SIG-M5 (cell line): ENCODE measurements at places on chromosomes 11 and 22.

DNA sequence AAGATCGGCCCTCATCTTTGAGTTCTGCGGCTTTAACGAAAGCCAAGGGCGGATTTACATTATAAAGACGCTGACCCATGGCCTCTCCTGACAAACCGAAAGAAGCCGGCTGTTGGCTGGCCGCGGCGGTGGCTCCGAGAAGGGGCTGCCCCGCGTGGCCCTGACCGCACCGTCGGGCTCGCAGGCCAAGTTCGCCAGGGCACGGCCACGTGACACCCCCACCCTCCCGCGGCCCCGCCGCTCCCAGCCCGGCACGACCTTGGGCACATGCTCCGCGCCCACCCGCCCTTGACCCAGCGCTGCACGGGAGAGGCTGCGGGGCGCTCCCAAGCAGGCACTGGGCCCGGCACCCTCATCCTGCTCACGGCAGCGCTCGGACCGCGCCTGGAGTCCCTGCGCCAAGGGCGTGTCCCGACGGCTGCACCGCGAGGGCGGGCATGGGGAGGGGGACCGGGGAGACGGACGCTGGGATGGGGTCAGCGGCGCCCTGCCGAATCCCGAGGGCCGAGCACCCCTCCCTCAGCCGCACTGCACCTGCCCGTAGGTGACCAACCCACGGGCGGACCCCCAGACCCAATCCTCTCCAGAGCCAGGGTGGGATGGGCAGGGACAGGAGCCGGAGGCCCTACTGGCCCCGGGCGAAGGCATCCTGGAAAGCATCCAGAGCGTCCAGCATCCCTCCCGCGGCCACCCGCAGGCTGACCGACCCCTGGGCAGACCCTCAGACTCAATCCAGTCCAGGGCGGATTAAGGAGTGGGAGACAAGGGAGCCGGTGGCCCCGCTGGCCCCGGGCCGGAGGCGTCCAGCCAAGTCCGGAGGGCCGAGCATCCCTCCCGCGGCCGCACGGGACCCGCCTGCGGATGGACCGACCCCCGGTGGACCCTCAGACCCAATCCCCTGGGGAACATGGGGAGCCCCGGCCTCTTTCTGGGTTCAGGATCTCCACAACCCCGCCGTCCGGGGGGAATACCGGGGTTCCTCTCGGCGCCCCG lies 759 bp downstream of the CPT1A start:
- no peak for DNase-seq

DNA sequence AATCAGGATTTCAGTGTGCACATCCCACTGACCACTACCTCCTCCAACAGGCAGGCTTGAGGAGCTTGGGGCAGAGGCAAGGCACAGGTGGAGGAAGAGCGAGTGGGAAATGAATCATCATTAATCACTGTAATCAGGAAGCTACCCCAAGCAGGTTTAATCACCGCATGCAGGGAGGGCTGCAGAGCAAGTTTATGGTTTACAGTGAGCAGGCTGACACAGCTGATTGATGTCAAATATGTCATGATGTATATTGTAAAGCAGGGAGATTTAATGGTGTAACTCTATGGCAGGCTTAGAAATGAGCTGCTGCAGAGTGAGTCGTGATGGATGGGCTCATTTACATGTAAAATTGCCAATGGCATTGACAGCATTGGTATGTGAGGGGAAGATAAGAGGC lies 441.0 kb downstream of the NTM start:
- DNase-seq = no peak

DNA sequence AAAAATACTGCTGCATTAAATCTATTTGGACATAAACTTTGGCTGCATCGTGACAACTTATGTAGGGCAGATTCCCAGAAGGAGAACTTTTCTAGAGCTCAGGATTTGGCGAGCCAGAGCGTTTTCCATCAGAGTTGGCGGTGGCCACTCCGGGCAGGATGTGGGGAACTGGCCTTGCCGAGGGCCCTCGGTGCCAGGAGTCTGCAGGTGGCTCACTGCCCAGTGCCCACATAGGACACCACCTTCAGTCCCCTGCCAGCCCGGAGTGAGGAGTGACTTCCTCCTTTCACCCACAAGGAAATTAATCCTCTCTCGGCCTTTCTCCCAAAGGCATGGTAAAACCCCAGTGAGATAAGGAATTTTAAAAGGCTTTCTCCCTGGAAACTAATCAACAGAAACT lies 1.6 kb upstream of the LGALS2 start:
- DNase-seq = no peak

- no peak for DNase-seq
Observed at GRCh38 chr22:39956932-39957664, 3.1 kb upstream of the TMA7B start.

GRCh38 chr22:48263431-48263765 lies 1500.9 kb downstream of the TBC1D22A start:
- DNase-seq = no peak

GRCh38 chr11:83655976-83656375 lies 369.8 kb upstream of the CCDC90B start:
- DNase-seq = no peak

DNA sequence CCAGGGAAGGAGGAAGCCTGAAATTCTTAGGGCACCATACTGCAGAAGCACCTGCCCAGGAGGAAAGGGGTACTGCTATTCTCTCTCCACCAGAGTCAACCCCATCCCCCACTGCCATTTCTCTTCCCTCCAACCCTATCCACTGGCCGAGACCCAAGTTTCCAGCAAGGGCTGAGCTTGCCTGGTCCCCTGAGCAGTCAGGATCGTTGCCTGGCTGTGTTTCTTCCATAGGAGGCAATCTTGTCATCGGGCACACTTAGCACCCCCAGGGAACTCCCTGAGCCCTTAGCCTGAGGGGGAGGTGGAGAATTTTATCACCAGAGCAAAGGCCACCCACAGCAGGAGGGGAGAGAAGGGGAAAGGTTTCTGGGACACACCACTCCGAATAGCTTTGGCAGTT lies 115.8 kb upstream of the NECTIN1 start:
- DNase-seq = no peak

DNA sequence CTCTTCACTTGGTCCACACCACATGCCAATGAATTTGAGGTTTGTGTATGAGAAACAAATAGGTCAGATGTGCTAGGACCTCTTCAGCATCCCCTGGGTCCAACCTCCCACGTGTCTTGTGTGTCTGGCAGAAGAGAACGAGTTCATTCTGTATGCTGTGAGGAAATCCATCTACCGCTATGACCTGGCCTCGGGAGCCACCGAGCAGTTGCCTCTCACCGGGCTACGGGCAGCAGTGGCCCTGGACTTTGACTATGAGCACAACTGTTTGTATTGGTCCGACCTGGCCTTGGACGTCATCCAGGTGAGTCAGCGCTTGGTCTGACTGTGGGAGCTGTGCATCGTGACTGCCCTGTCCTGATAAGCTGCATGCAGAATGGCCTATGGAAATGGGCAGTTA lies 101.0 kb upstream of the SORL1-AS1 start:
- no peak for DNase-seq

DNA sequence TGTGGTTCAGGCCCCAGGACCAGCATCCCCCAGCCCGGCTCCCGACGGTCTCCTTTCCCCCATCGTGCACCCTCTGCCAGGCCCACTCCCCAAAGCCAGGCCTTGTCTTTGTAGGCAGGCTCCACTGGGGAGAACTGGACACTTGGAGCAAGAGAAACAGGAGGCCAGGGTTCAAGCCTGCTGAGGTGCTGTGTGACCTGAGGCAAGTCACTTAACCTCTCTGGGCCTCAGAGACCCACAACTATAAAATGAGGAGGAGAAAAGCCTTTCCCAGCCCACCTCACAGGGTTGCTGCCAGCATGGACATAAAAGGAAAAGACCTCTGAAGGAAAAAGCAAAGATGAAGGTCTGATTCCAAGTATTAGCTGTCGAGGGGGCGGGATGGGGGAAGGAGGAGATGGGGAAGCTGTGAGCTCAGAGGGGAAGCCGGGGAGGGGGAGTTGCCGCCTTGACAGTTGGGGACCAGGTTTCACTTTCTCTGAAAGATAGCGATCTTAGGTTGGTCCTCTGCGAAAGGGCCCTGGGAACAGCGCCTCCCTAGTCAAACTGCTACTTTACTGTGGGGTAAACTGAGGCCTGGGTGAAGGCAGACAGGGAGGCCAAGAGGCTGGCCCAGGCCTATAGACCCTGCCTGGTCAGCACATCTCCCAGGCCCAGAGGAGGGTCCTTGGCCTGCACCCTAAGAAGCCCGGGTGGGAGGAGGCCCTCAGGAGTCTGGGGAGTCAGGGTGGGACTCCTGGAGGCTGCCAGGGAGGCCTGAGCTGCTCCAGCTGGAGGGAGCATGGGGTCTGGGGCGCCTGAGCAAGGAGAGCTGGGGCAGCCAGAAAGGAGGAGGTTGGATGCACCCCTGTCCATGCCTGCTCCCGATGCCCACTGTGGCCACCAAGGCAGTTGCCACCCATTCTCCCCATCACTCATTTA lies 991 bp upstream of the OSM start:
- no peak for DNase-seq

GRCh38 chr11:36485298-36486002 lies 24.6 kb downstream of the TRAF6 start:
- DNase-seq = no peak

DNA sequence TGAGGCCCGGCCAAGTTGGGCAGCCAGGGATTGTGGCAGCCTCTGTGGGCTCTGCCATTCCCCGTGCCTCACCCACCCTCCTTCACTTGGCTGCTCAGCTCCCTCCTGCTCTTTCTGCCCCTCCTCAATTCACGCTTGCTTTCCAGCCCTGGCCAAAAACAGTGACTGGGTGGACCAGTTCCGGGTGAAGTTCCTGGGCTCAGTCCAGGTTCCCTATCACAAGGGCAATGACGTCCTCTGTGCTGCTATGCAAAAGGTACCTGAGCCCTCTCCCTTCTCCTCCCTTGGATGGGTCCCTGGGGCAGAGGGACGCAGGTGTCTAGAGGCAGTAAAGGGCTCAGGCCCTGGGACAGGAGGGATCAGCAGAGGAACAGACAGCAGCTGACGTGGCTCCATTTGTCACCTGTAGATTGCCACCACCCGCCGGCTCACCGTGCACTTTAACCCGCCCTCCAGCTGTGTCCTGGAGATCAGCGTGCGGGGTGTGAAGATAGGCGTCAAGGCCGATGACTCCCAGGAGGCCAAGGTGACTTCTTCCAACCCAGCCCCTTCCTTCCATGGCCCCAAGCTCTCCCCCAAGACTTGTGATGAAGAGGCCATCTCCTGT lies 2.7 kb downstream of the FREY1 start:
- no peak for DNase-seq

DNA sequence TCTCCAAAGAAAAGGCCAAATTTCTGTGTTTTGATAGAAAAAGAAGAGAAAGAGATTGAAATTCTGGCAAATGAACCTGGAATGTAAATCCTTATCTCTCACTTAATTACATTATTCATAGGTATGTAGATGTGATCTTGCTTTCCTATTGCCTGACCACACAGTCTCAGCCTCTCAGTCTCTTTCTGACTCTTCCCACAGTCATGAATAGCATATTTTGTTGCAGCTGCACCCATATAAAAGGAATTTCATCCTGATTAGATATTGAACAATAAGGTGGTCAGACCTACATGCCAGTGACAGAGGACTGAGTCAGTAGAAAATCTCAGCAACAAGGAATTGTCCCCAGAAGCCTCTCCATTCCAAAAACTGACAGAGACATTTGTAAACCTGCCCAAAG lies 62.9 kb upstream of the LRRC4C start:
- no peak for DNase-seq

- DNase-seq = no peak
Observed at GRCh38 chr22:19180234-19180633, 1.7 kb upstream of the SLC25A1 start.

DNA sequence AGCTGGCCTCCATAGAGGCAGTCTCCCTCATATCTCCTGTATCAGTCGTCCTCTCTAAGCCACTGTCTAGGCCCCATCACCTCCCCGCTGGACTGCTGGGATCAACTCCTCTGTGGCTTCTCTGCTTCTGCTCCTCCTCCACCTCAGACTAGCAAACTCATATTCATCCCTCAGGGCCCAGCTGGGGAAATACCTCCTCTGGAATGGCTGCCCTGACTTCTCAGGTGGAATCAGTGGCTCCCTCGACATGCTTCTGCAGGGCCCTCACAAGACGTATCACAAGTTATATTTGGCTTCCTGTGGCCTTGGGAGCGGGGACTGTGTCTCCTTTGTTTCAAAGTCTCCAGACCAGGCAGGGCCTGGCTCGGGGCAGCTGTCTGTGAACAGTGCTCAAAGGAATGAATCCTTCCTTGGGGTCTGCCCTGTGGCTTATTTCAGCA lies 10.0 kb downstream of the SLC29A2 start:
- no peak for DNase-seq

DNA sequence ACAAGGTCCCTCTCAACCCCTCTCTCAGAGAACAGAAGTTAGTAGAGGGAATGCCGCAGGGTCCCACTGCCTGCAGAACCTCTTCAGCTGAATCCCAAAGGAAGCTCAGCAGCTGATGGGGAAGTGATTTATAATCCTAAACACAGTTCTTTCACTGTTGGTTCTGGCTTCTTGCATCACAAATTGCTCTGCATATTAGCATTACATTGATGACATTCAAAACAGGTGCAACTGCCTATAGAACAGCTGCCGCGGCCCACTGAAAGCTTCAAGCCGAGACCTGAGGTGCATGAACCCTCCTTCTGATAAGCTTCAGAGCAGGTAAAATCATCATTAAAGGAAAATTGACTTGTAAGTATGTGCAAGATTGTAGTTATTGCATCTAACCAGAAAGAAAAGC lies 75.2 kb upstream of the KIRREL3 start:
- DNase-seq = no peak

- no peak for DNase-seq
Observed at GRCh38 chr11:2816941-2817421, 68.6 kb downstream of the CDKN1C start.

GRCh38 chr11:69066122-69067112 lies 17.7 kb downstream of the TPCN2 start:
- no peak for DNase-seq

DNA sequence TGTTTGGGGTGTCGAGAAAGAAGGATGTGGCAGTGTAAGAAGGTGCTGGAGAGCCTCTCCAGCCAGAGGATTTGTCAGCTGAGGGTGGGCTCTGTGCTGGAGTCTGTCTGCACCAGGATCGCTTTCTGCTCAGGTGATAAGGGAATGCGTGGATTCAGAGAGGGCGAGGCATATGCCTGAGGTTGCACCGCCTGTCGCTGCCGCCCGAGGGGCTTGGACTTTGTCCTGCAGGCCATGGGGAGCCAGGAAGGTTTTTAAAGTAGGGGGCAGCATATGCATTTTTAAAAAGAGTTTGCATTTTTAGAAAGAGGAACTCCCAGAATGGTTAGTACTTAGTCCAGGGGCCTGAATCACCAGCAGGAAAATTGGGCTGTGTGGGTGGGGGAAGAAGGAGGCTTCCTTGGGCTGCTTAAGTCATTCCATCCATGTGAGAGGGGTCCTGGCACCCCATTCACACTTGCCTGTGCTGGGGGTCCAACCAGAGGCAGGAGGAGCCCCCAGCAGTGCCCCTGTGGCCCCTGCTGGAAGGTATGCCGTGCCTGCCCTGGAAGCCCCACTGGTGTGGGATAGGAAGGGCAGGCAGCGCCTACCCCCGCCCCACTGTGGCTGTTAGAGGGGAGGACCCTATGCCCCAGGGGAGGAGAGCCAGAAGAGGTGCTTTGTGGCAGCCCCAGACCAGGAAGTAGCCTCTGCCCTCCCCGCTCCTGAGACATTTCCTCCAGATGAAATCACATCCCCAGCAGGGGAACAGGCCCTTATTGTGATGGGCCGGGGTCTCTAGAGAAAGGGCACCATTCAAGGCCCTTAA lies 35.8 kb upstream of the MYRF start:
- no peak for DNase-seq
